ENCODE measurements at places on chromosomes 11 and 22.

DNA sequence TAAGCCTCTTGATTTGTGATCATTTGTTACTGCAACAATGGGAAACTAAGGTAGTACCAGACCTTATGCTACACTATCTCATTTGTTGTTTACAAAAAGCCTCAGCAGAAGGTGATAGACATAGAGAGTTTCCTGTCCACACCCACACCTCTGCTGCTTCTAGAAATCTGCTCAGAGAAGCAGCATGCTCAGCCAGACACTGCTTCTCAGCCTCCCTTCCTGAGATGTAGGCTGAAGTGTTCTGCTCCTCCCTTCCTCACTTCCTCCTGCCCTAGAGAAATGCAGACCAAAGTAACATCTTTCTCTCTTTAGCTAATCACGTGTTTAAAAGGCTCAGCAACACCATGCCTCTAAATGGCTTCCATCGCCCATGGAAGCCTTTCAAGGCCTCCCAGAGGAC, 88.4 kb downstream of the SLC1A2 start:
- DNase-seq = peak; percentile 28

DNA sequence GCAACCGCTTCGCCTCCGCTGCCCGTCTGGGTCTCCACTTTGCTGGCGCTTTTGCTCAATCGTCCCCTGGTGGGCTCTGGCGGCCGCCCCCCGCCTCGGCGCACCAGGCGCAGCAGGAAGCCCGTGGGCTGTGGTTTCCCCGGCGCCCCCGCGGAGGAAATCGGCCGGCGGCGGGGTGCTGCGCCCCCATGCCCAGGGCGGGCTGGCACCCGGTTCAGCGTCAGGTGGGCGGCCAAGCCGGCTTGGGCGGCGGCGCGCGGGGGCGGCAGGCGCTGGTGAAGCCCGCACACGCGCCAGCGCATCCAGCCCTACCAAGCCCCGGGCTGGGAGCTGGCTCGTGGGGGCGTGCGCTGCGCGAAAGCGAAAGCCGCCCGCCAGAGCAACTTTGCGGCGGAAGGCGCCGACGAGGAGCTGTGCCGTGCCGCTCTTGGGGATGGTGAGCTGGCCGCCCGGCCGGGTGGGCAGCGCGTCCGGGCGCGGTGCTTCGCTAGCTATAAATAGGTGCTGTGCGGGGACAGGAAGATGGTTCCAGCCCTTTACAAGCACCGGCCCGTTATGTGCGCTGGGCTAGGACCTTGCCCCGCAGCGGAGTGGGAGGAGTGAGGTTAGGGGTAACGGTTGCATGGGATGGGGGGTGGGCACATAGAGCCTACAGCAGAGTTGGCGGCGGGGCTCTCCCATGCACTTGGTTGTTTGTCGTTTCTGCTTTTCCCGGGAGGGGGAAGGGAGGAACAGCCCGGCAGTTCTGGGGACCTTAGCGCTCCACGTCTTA, 25.0 kb upstream of the SUSD2 start:
- DNase-seq = peak; percentile 83

- no peak for DNase-seq
These were observed 16.6 kb downstream of the IRAG1 start for GRCh38 chr11:10676919-10677318.

DNA sequence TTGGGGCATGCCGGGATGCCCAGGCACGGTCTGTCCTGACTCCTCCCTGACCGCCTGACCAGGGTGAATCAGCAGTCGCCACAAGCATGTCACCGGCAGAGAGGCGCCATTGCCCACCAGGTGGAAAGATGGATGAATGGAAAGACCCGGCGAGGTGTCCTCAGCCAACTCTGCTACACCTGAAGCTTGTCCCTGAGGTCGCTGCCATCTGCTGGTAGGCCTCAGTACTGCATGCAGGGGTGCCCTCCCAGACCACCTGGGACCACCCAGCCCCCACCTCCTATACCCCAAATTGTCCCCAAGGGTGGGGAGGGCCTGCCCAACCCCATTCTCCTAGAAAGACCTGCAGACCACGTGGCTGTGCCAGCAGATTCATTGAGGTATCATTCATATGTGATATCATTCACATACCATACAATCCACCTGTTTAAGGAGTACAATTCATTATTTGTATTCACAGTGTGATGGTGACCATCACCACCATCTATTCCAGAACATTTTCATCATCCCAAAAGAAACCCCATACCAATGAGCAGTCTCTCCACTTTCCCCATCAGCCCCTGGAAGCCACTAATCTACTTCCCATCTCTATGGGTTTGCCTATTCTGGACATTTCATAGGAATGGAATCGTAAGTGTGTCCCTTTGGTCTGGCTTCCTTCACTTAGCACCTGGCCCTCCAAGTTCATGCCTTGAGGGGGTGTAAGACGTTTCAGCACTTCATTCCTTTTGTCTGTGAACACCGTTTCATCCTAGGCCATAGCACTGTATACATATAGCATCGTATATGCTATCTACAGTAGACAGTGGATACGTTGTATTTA, 17.5 kb downstream of the FGF3 start:
- DNase-seq = peak; percentile 12

DNA sequence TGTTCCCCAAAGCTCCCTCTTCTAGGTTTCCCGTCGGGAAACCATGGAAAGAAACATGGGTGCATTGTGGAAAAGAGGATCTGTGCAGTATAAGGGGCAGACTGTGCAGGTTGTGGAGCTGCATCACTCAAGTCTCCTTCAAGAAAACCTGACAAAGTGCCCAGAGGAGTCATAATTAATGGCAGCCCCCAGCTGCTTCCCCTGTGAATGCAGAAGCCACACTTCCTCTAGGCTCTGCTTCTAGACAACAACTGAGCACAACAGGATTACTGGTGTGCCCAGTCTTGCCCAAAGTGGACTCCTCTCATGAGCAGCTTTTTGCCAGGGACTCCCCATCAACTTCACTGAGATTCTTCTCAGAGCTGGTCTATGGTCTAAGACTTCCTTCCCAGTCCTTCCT, 42.6 kb upstream of the SCUBE2 start:
- DNase-seq = no peak

DNA sequence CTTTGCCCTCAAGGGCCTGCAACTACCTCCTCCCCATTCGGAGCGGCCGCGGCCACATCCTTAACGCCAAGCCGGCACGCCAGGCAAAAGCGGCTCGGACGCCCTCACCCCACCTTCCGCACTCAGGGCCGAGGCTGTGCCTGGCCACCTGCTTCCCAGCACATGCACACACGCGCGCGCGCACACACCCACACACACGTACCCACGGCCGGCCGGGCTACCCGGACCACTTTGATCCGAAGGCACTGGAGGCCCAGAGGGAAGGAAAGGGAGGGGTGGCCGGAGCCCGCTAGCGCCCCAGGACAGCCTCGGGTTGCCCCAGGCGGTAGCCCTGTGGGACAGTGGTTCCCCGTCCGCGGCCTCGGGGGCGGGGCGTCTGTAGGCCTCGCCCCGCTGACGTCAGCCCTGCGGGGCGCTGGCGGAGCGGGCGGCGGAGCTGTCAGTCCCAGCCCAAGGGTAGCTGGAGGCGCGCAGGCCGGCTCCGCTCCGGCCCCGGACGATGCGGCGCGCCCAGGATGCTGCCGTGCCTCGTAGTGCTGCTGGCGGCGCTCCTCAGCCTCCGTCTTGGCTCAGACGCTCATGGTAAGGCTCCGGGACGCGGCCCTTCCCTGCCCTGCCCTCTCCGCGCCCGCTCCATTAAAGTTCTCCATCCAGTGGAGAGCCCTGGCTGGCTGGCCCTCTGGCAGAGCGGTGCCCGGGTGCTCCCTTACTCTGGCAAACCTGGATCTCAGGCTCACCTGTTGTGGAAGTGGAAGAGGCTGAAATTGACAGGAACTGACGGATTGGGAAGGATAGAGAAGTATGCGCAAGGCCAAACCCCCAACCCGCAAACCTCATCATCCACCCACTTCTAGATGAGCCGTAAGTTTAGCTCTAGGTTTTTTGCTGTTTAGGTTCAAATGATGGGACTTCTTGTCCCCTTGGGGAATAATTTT, at the start of gene IL10RA:
IL10RA (plus strand) TSS at position 442 of the 935 bp plus-strand sequence; CDS start at position 516, 74 bp downstream.
- peak; percentile 87 for DNase-seq

- DNase-seq = no peak
These were observed 3.0 kb downstream of the GAS2L1 start for GRCh38 chr22:29309332-29310064.

- DNase-seq = no peak
These were observed at the start of gene FJX1 for GRCh38 chr11:35617687-35618496. TSS of gene FJX1 (plus strand) at chr11:35618460. CDS start at chr11:35618637, 177 bp downstream.

GRCh38 chr11:74775762-74776161, 27.1 kb downstream of the RNF169 start:
- DNase-seq = no peak

All from NK-92 treated with Interleukin-12 subunit alpha and Interleukin-12 subunit beta, amount 100 ng/mL, for 24 hours (cell line).